ENCODE measurements at places on chromosomes 11 and 22. TPM values are rescaled to one million over a fixed set of nuclear protein-coding genes. Genes with fewer than 3 reads are reported as not detected.

- H3K36me3 ChIP-seq: no peaks in the 10 kb centered on the region
- DNase-seq: no peak
- H3K27ac ChIP-seq: no peak overlapping the region
Measured at GRCh38 chr11:124394408-124394807, 4.4 kb downstream of the OR8B3 start.

DNA sequence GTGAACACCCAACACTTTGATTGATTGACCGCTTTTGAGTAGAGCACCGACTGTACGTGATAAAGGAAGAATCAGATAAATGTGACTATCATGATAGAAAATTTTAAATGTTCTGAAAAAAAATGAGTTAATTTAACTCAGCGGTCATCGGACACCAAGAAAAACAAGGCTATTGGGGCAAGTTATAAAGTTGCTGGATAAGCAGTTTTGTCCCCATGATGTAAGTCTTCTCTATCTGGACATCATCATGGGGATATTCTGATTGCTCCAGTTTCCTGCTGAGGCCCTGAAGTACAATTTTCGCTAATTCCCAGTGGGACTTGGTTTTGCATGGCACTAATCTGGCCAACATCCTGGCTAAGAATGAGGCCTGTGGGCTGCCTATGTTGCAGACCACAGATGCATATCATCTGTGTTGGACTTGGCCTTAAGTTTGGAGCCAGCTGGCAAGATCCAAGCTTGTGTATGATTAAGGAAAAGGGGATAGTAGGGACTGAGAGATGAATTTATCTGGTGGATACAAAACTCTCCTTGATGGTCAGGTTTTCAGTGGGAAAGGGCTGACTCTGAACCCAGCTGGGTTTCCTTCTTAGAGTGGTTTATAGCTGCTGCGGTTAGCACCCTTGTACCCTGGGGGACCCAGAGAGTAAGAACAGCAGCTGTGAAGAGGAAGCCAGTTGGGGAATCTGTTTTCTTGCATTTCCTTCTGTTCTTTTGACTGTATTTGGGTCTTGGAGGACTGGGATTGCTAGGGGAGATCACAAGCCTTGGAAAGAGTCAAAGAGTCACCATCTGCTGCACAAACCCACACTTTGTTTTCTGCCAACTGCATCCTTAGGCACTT, 118.3 kb downstream of the SEZ6L start:
- no peak overlapping the region for H3K27ac ChIP-seq
- H3K36me3 ChIP-seq: no peaks in the 10 kb centered on the region
- peaks cover 14% of the 10 kb centered on the region for H3K27me3 ChIP-seq
- DNase-seq: no peak
- H3K4me1 ChIP-seq: no peaks in the 10 kb centered on the region

DNA sequence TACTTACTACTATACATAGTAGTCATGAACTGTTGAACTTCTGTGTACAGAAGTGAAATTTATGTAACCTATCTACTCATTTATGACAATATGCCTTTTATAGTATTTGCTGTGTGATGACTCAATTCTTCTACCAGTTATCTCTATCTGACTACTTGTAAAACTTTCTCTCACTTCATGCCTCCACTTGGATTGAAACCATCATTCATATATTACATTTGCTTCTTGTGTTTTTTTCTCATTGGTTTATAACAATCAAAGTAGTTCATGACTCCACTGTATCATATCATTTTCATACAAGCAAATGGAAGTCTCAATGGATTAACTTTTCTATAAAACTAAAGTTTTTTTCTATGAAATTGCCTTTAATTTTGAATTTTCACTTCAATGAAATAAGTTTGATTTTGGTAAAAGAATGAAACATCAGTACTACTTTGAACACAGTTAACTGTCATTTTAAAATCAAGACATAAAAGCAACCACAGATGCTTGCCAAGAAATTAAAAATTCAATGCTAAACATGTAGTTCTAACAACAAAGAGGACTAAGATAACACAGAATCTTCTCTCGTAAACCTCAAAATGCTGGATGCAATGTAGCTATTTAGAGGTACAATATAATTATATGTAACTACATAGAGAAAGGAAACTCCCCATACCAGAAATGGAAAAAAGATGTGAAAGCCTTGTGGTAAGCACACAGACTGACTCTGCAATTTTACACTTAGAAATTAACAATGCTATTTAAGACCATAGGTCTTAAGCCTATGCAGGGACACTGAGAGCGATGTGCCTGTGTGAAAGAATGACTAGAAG, 27.6 kb upstream of the EXPH5 start:
- no peaks in the 10 kb centered on the region for H3K27me3 ChIP-seq
- no peak for DNase-seq
- no peak overlapping the region for H3K4me3 ChIP-seq
- H3K4me1 ChIP-seq: no peaks in the 10 kb centered on the region

DNA sequence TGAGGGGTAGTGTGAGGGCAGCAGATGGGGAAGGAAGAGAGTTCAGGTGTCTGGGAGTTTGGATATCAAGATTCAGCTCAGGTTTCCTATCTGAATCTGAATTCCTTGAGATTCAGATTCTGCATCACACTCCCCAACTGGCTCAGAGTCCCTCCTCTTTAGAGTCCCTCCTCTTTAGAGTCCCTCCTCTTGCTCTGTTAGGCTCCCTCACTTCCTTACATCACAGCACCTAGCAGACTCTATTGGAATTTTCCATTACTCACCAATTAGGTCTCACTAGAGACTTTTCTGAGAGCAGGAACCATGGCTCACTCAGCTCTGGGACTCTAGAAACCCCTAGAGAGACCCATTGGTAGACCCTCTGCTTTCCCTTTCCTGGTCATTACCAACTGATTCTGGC, 303.4 kb upstream of the SYN3 start:
- no peak for DNase-seq
- H3K27ac ChIP-seq: no peak overlapping the region
- H3K4me3 ChIP-seq: no peak overlapping the region
- no peaks in the 10 kb centered on the region for H3K36me3 ChIP-seq

- no peak overlapping the region for H3K27ac ChIP-seq
- H3K36me3 ChIP-seq: no peaks in the 10 kb centered on the region
- H3K4me1 ChIP-seq: no peaks in the 10 kb centered on the region
- H3K27me3 ChIP-seq: no peaks in the 10 kb centered on the region
- DNase-seq: no peak
Measured at GRCh38 chr11:60981515-60981914, 10.0 kb downstream of the CD6 start.

GRCh38 chr11:95358511-95359340, 127.7 kb upstream of the SESN3 start:
- no peaks in the 10 kb centered on the region for H3K27me3 ChIP-seq
- H3K4me3 ChIP-seq: no peak overlapping the region
- DNase-seq: no peak
- H3K27ac ChIP-seq: no peak overlapping the region

GRCh38 chr22:29334148-29334547, 18.7 kb upstream of the RASL10A start:
- DNase-seq: no peak
- H3K36me3 ChIP-seq: peaks cover 2% of the 10 kb centered on the region
- no peak overlapping the region for H3K27ac ChIP-seq
- no peak overlapping the region for H3K4me3 ChIP-seq

DNA sequence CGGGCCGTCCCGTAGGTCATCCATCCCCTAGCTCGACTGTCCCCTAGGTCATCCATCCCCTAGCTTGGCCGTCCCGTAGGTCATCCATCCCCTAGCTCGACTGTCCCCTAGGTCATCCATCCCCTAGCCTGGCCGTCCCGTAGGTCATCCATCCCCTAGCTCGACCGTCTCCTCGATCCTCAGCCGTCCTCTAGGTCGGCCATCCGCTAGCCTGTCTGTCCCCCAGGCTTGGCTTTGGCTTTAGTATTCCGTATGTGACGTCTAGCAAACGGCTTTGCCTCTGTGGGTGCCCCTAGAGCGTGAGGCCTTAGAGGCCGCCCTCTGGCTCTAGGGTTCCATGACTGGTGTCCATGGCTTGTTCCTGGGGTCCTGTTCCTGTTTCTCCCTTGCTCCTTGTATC, 40.6 kb upstream of the BID start:
- no peak for DNase-seq
- no peak overlapping the region for H3K4me3 ChIP-seq
- H3K27me3 ChIP-seq: no peaks in the 10 kb centered on the region
- no peak overlapping the region for H3K27ac ChIP-seq
- H3K4me1 ChIP-seq: no peaks in the 10 kb centered on the region
- H3K36me3 ChIP-seq: peaks cover 20% of the 10 kb centered on the region

DNA sequence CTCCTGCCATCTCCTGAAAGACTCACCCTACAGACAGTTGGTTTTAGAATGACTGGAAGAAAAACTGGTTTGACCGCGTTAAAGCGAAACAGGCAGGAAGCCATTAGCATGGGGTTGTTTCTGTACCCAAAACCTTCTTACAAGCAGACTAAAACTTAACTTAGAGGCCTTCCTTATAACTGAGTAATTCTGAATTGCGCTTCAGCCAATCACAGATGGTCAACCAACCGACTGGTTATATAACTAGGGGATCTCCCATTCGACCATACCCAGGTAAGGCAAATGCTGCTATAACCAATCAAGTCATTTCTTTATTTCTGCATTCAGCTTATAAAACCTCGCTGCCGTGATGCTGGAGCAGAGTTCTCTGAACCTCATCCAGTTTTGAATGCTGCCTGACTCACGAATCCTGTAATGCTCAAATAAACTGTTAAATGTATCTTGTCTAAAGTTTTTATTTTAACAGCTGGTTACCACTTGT, 87.8 kb upstream of the DRD2 start:
- no peak for DNase-seq
- no peaks in the 10 kb centered on the region for H3K36me3 ChIP-seq
- H3K27ac ChIP-seq: no peak overlapping the region
- no peaks in the 10 kb centered on the region for H3K27me3 ChIP-seq

DNA sequence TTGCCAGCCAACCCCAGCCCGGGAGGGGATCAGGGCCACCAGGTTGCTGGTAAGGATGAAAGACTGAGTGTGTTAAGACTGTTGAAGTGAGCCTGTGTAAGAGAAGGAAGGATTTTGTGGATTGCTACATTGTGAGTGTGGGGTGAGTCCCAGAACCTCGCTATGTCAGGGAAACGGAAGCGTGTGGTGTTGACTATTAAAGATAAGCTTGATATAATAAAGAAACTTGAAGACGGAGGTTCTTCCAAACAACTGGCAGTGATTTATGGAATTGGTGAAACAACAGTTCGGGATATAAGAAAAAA, 627 bp downstream of the JRKL start:
- no peaks in the 10 kb centered on the region for H3K36me3 ChIP-seq
- no peaks in the 10 kb centered on the region for H3K27me3 ChIP-seq
- peak overlapping the region; percentile 87 for H3K27ac ChIP-seq

- H3K4me3 ChIP-seq: no peak overlapping the region
- no peak overlapping the region for H3K27ac ChIP-seq
- H3K27me3 ChIP-seq: no peaks in the 10 kb centered on the region
- peaks cover 3% of the 10 kb centered on the region for H3K4me1 ChIP-seq
- DNase-seq: peak; percentile 58
- H3K36me3 ChIP-seq: peaks cover 11% of the 10 kb centered on the region
Measured at GRCh38 chr11:63999349-64000025, 13.2 kb downstream of the OTUB1 start.

- no peaks in the 10 kb centered on the region for H3K36me3 ChIP-seq
- H3K27ac ChIP-seq: no peak overlapping the region
Measured at GRCh38 chr22:36110306-36110881, 50.2 kb downstream of the APOL3 start.

GRCh38 chr11:85627332-85627997, at the start of gene DLG2:
TSS of gene DLG2 (minus strand) at chr11:85627344.
- H3K36me3 ChIP-seq: peaks cover 5% of the 10 kb centered on the region
- no peaks in the 10 kb centered on the region for H3K27me3 ChIP-seq
- no peak for DNase-seq
- peaks cover 6% of the 10 kb centered on the region for H3K4me1 ChIP-seq

DNA sequence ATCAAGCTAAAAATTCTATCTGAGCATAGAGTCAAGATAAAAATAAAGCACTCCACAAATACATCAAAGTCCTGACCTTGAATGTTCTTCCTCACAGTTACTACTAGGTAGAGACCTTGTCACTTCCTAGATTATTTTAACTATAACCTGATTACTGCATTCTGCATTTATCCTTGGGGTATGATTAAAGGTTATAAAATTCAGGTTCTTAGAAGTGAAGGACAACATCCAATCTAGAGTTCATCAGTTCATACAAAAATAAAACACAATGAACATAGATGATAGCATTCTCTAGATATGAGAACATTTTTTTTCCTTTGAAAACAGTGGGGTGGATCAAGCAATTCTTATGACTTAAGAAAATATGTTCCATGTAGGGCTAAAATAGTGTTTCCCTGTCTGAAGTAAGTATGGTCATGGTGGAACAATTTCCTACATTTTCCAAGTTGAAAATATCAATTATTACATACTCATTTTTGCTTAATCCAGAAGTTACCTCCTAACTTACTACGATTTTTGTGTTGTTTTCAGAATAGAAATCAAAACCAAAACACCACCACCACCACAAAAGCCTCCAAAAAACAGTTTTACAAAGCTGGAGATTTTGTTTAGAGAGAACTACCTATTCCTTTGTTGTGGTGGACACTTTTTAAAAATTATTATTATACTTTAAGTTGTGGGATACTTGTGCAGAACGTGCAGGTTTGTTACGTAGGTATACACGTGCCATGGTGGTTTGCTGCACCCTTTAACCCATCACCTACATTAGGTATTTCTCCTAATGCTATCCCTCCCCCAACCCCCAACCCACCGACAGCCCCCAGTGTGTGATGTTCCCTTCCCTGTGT, 112.0 kb upstream of the DDI1 start:
- H3K4me1 ChIP-seq: no peaks in the 10 kb centered on the region
- H3K4me3 ChIP-seq: no peak overlapping the region
- no peaks in the 10 kb centered on the region for H3K27me3 ChIP-seq
- H3K27ac ChIP-seq: no peak overlapping the region

DNA sequence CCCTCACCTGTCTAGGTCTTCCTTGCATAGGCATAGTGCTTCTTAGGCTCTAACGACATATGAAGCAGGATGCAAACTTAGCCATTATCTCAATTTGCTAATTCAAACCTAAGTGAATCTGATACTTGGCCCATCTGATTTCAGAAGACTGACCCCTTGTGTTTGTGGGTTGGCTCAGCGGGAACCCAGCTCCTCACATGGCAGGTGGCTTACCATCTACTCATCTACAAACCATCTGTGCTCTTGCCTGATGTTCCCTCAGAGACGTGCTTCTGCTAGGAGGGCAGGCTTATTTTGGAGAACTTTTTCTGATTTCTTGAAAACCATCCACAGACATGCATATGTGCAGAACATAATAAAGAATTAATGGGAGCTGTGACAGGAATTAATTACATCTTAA, 15.2 kb downstream of the ELMOD1 start:
- H3K27me3 ChIP-seq: no peaks in the 10 kb centered on the region
- no peak overlapping the region for H3K27ac ChIP-seq
- H3K4me1 ChIP-seq: peaks cover 9% of the 10 kb centered on the region
- DNase-seq: no peak
- H3K4me3 ChIP-seq: no peak overlapping the region

Gene SPCS2
- 84.6 TPM for polyA plus RNA-seq

Gene OR5B21
- polyA plus RNA-seq: not detected

Gene CHADL
- 0.55 TPM for polyA plus RNA-seq

Gene P2RX6
- polyA plus RNA-seq: 0.48 TPM
